ENCODE measurements at places on chromosomes 13 and 19. TPM values are rescaled to one million over a fixed set of nuclear protein-coding genes. Genes with fewer than 3 reads are reported as not detected.

The SBK3 gene
- total RNA-seq: not detected

DNA sequence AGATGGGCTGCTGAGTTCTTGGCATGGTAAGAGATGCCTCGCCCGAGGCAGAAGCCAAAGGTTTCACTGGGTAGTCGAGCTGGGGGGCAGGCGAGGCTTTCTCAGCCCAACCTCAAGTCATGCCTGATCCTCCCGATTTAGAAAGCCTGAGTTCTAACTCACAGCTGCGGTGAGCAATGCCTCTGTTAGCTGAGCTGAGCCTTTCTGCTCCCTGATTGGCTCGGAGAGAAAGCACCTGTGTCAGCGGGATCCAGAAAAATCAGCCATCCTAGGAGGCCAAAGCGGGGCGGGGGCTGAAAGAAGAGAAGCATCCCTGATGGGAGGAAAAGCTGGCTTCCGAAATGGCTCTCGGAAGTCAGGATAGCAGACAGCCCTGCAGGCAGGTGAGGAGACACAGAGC, 44.7 kb downstream of the CACNA1A start:
- no peak for DNase-seq

The BEST2 gene
- not detected for total RNA-seq

The PGLYRP1 gene
- not detected for total RNA-seq

DNA sequence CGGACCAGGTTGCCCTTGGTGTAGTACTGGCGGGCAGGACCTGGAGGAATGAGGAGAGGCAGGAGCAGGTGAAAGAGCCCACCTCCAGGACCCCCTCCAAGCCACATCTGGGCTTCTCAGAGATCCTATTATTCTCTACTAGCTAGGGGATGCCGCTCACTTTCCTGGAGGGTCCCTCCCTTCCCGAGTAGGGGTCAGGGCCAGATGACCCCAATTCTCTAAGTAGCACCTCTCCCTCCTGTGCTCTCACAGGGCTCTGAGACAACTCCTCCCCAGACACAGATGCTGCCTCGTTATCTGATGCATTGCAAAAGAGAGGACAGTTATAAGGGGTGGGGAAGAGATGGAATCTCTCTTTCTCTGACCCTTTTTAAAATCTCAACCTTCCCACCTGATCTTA, 22.9 kb downstream of the GP6 start:
- no peak for DNase-seq

DNA sequence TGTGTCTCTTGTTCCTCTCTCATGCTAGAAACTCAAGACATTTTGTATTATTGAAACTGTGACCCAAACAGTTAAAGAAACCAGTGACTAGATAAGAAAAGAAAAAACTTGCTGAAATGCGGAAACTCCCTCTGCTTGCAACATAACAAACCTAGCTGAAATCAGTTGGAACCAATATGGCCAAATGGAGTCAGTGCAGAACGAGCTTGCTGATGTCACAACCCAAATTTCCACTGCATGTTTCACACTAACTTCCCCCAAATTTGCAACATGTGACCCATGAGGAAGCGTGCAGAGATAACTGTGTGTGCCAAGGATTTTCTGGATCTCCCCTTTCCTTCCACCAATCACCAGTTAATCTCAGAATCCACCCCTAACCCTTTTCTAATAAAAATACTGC, 208.0 kb downstream of the DLEU7 start:
- DNase-seq: no peak

- DNase-seq: no peak
Observed at GRCh38 chr13:81987159-81987558, 1646.2 kb upstream of the SPRY2 start.

The DOCK6 gene
- 6.1 TPM for total RNA-seq

The TNNI3 gene
- total RNA-seq: not detected

DNA sequence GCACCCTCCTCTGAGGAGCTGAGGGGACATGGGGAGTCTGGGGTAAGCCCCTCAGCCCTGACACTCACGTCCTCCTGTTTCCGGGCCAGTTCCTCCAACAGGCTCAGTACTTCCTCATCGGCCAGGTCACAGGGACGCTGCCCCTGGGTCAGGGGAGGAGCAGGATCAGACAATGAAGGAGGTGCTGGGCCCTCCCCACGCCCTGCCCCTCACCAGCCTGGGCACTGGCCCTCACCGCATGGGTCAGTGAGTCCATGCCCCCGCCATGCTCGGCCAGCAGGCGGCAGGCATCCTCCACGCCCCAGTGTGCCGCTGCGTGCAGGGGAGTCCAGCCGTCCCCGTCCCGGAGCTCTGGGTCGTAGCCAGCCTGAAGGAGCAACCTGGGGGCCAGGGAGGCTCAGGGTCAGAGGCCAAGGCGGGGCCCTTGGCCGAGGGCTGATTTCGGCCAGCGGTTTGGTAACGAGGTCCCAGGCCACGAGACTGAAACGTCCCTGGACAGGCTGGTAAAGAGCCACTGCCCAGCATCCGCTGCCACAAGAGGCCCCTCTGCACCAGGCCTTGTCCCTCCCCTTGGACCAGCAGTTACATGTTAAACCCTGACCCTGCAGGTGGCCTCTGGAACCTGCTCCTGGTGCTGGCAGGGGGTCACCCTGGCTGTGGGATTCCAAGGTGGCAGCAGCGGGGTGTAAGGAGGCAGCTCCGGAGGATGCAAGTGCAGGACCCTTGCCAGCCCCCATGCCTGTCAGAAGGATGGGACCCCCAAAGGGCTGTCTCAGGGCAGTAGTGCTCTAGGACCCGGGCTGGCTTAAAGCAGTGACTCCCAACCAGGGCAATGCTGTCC, 18.5 kb downstream of the PPP1R12C start:
- DNase-seq: no peak

DNA sequence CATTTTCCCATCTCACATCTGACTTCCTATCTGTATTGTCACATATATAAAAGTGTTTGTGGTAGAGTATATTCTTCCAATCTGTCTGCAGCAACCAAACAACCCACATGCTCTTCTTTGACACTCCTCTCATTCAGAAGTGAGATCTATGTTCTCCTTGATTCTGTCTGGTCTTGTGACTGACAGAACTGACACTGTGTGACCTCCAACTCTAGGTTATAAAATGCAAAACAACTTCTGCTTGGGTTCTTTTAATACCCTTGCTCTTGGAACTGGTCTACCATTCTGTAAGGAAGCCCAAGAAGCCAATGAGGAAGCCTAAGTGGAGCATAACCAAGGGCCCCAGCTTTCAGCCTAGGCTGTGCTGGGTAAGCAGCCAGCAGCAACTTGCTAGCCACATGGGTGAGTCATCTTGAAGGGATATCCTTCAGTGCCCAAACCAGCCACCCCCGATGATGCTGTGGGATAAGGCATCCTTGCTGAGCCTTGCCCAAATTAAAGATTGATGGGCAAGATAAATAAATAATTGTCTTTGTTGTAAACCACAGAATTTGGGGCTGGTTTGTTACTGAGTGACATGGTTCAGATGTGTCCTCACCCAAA, 18.4 kb upstream of the ITM2B start:
- peak; percentile 42 for DNase-seq

GRCh38 chr13:50071379-50071778, 56.1 kb downstream of the KCNRG start:
- no peak for DNase-seq

- no peak for DNase-seq
Observed at GRCh38 chr13:113178070-113178895, 19.8 kb downstream of the PROZ start.

DNA sequence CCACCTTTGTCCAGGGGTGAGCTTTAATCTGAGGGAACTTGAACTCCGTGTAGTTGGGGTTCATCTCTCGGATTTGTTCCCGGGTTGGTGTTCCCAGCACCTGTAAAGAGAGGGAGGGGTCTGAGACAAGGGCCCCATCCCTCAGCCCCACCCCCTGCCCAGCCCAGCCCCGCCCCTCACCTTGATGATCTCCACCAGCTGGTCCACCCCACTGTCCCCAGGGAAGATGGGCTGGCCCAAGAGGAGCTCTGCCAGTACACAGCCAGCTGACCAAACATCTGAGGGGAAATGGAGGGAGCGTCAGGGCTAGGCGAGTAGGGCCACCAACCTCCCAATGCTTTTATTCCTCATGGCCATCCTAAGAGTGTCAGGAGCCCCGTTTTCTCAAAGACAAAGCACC, 9.3 kb downstream of the GSK3A start:
- no peak for DNase-seq

The NAPSA gene
- total RNA-seq: 41.0 TPM

The PDE4C gene
- total RNA-seq: 0.10 TPM

- no peak for DNase-seq
Observed at GRCh38 chr13:24651718-24652345, 28.4 kb upstream of the ATP12A start.

The PTBP1 gene
- total RNA-seq: 510 TPM

The GAMT gene
- 25.0 TPM for total RNA-seq

The CPAMD8 gene
- total RNA-seq: 0.44 TPM

All from activated naive CD4-positive, alpha-beta T cell treated with anti-CD3 and anti-CD28 coated beads for 36 hours (primary cell).